Lung (tissue), 17 donors: ENCODE measurements at places on chromosomes 2 and 18. TPM values are rescaled to one million over a fixed set of nuclear protein-coding genes. Genes with fewer than 3 reads are reported as not detected.
A peak's percentile ranks its signal among the peaks of the same experiment; 100 is the strongest.

DNA sequence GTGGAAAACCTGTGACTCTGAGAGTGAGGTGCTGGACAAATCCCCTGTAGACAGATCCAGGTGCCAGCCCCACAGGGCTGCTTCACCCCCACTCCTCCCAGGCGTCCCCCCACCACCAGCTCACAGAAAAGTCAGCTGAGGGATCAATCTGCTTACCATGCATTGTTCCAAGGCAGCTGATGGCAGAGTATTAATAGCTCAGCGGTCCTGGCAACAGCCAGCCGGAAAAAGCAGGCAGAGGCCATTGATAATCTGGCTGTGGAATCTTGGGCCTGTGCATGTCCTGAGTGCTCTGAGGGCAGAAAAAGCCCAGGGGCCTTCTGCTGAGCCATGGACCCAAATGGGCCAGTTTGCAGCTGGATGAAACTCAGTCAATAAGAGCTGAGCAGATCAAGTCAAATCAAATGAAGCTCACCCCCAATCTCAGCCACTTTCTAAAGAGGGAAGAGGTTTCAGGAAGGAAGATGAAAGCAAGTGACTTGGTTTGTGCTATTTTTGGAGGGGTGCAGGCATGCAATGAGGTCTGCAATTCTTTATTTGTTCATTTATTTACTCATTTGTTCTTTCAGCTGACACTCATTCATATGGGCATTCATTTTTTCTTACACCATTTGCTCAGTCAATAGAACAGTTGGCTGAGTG, 63.4 kb downstream of the GYPC start:
- DNase-seq = no peak
- H3K27ac ChIP-seq = no peak overlapping the region
- no peaks in the 10 kb centered on the region for H3K36me3 ChIP-seq
- H3K27me3 ChIP-seq = no peaks in the 10 kb centered on the region

- no peak overlapping the region for H3K4me3 ChIP-seq
- peak overlapping the region; percentile 0 for H3K27ac ChIP-seq
- no peaks in the 10 kb centered on the region for H3K36me3 ChIP-seq
- peak; percentile 12 for DNase-seq
- H3K27me3 ChIP-seq = no peaks in the 10 kb centered on the region
- peaks cover 27% of the 10 kb centered on the region for H3K4me1 ChIP-seq
Observed at GRCh38 chr2:238290715-238291549, 2.5 kb upstream of the PER2 start.

DNA sequence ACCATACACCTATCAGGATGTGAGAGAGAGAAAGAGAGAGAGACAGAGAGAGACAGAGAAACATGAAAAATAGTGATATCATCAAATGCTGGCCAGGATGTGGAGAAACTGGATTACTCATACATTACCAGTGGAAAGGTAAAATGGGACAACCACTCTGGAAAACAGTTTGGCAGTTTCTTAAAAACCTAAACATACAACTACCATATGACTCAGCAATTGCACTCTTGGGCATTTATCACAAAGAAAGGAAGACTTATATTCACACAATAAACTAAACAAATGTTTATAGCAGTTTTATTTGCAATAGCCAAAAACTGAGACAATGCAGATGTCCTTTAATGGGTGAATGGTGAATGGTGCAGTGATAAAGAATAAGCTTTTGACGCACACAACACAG, 29.1 kb downstream of the SLC4A3 start:
- DNase-seq = no peak
- H3K4me1 ChIP-seq = no peaks in the 10 kb centered on the region
- H3K27me3 ChIP-seq = peaks cover under 1% of the 10 kb centered on the region
- H3K4me3 ChIP-seq = no peak overlapping the region

GRCh38 chr18:49400398-49401072, 59.9 kb downstream of the DYM start:
- peak; percentile 39 for DNase-seq
- H3K4me1 ChIP-seq = peaks cover 4% of the 10 kb centered on the region
- H3K27ac ChIP-seq = no peak overlapping the region
- H3K36me3 ChIP-seq = no peaks in the 10 kb centered on the region

DNA sequence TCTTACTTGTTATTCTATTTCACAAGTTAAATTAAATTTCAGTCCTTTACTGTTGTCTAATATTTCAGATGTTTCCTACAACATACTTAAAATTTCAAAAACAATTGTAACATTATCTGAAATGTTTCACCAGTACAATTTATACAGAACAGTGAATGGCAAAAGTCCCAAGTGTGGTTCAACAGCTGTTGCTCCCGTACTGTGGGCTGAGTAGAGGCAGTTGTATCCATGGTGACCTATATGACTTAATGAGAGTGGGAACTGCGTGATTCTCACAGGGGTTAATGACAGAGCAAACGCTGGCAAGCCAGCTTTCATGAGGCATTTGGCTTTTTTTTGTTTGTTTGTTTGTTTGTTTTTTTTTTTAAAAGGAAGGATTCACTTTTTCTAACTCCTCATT, 5.3 kb upstream of the PLCL1 start:
- no peak overlapping the region for H3K27ac ChIP-seq
- peaks cover 4% of the 10 kb centered on the region for H3K4me1 ChIP-seq
- H3K27me3 ChIP-seq = no peaks in the 10 kb centered on the region
- peak; percentile 50 for DNase-seq
- H3K36me3 ChIP-seq = no peaks in the 10 kb centered on the region

DNA sequence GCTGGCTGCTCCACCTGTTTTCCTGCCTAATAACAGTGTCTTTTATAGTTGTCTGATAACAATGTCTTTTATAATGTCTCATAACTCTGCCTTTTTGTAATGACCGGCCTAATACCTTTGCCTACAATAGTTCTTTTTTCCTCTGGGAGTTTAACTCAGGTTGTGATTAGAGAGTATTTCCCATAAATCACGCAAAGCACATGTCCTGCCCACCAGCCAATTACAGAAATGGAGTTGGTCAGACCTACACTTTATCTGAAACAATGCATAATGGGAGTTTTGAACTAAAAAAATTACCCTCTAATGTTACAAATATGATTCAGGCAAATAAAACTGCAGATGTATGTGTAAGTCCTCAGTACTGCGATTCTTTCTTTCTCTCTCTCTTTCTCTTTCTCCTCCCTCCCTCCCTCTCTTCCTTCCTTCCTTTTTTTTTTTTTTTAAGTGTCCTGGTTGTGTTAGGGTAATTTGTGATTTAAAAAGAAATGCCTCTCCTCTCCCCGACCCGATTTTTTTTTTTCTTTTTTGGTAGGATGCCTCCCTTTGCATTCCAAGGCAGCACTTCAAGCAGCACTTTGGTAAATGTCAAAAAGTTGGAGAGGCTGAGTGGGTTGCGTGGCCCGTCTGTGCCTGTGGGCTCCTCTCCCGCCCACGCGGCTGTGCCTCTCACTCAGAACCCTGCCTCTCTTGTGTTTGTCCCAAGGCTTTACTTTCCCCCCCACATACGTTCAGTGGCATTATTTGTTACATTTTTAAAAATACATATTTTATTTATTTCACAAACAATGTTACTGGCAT, 147.3 kb downstream of the AGAP1 start:
- no peaks in the 10 kb centered on the region for H3K36me3 ChIP-seq
- peaks cover 10% of the 10 kb centered on the region for H3K4me1 ChIP-seq
- DNase-seq = no peak

- peaks cover 51% of the 10 kb centered on the region for H3K4me1 ChIP-seq
- DNase-seq = no peak
Observed at GRCh38 chr2:7014174-7014640, 97.0 kb downstream of the RNF144A start.

DPYSL5 gene
- not detected for polyA plus RNA-seq

PDE1A gene
- 1.7 TPM for polyA plus RNA-seq

DNA sequence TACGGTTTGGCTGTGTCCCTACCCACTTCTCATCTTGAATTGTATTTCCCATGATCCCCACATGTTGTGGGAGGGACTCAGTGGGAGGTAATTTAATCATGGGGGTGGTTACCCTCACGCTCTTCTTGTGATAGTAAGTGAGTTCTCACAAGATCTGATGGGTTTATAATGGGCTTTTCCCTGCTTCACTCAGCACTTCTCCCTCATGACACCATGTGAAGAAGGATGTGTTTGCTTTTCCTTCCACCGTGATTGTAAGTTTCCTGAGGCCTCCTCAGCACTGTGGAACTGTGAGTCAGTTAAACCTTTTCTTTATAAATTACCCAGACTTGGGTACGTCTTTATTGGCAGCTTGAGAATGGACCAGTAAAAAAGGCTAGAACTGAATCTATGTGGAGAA, 750.0 kb upstream of the ID2 start:
- DNase-seq = no peak
- no peak overlapping the region for H3K4me3 ChIP-seq

TRIM54 gene
- polyA plus RNA-seq = 0.10 TPM

GRCh38 chr2:165239230-165239629, at the start of gene SCN2A:
SCN2A (plus strand) TSS chr2:165239414; CDS start chr2:165295824, 56,410 bp downstream.
- H3K4me3 ChIP-seq = no peak within 1 kb of the TSS
- no peak within 1 kb of the TSS for H3K27ac ChIP-seq
- H3K36me3 ChIP-seq = no peaks in the 10 kb centered on the region
- DNase-seq = peak; percentile 22
- no peaks in the 10 kb centered on the region for H3K4me1 ChIP-seq
- no peaks in the 10 kb centered on the region for H3K27me3 ChIP-seq

DNA sequence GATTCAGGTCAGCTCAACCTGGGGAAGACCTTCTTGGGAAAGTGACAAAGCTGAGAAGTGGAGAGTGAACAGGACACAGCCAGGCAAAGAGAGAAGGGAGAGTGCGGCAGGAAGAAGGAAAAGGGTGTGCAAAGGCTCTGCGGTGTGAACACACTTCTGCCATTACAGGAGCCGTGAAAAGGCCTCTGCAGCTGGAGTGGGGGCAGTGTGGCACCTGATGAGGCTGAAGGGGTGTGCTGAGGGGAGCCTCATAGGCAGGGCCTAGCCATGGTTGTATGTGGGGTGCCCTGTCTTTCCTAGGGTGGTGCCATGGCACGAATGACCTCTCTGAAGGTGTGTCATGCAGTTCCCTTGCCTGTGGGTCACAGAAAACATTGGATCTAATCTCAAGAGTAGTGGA, 347.6 kb downstream of the CYRIA start:
- no peak for DNase-seq
- no peak overlapping the region for H3K4me3 ChIP-seq
- H3K36me3 ChIP-seq = no peaks in the 10 kb centered on the region
- no peaks in the 10 kb centered on the region for H3K27me3 ChIP-seq
- peaks cover 13% of the 10 kb centered on the region for H3K4me1 ChIP-seq

DNA sequence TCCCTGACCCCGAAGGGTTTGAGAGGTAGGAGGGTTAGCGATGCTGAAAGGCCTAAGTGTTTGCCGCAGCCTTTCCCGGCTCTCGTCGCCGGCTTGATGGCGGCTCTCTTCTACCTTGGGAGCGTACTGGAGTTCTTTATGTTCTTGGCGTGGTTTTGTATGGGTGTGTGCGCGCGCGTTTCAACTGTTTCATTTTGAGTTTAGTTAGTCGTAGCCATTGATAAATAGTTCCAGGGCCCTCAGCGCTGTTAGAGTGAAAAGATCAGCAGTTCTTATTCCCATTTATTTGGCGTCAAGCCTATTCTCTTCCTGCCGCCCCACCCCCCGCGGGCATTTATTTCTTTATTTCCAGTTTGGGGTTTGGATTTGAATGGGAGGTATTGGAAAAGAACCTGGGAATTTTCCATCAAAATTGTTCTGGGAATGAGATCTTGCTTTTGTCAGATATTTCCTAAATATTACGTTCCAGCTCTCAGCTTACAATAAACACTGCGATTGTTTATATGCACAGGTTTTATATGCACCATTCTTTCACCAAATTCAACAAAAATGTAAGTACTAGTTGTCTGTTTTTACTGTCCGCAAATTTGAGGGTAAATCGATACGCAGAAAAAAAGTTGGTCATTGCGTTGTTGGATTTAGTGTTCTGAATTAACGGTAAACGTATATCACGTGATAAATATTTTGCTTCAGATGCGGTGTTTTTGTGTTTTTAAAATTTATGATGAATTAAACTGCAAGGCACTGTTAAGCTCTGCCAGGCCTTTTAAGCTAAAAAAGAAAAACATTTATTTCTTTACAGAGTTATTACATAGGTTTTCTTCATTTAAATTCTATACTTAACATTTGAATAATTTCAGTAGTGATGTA, 954 bp downstream of the CCNT2 start:
- H3K4me1 ChIP-seq = no peaks in the 10 kb centered on the region
- no peaks in the 10 kb centered on the region for H3K36me3 ChIP-seq
- DNase-seq = no peak
- peak overlapping the region; percentile 94 for H3K27ac ChIP-seq
- H3K4me3 ChIP-seq = peak overlapping the region; percentile 93

SPDYA gene
- 0.10 TPM for polyA plus RNA-seq

GRCh38 chr2:201891676-201892075, 85.3 kb downstream of the CDK15 start:
- no peak overlapping the region for H3K27ac ChIP-seq
- no peaks in the 10 kb centered on the region for H3K27me3 ChIP-seq
- H3K4me1 ChIP-seq = peaks cover 2% of the 10 kb centered on the region
- DNase-seq = no peak

GRCh38 chr2:240372101-240372500, 63.4 kb upstream of the GPC1 start:
- H3K4me1 ChIP-seq = no peaks in the 10 kb centered on the region
- H3K36me3 ChIP-seq = no peaks in the 10 kb centered on the region
- H3K4me3 ChIP-seq = no peak overlapping the region
- no peak for DNase-seq

SLC11A1 gene
- 206 TPM for polyA plus RNA-seq

BCL11A gene
- 1.5 TPM for polyA plus RNA-seq

DNA sequence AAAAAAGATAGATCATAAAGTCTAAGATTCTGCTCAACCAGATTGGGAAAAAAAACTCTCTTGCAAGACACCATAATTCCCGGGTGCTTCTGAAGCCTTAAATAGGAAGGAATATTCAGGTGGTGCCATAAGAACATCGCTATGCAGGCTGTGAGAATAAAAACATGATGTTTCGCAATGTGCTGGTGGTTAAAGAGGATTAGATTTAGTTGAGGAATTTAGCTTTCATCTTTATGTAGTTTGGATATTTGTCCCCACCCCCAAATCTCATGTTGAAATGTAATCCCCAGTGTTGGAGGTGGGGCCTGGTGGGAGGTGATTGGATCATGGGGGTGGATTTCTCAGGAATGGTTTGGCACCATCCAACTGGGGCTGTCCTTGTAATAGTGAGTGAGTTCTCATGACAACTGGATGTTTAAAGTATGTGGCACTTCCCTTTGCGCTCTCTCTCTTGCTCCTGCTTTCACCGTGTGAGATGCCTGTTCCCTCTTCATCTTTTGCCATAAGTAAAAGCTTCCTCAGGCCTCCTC, 132.2 kb downstream of the AKAIN1 start:
- H3K27ac ChIP-seq = no peak overlapping the region
- H3K27me3 ChIP-seq = no peaks in the 10 kb centered on the region
- H3K4me3 ChIP-seq = no peak overlapping the region
- H3K36me3 ChIP-seq = no peaks in the 10 kb centered on the region

ADNP2 gene
- polyA plus RNA-seq = 4.9 TPM

GREB1L gene
- polyA plus RNA-seq = 0.08 TPM

AQP12A gene
- not detected for polyA plus RNA-seq

GRCh38 chr18:2348003-2348402, 223.3 kb downstream of the METTL4 start:
- H3K4me1 ChIP-seq = no peaks in the 10 kb centered on the region
- no peak for DNase-seq
- H3K36me3 ChIP-seq = no peaks in the 10 kb centered on the region
- H3K27me3 ChIP-seq = no peaks in the 10 kb centered on the region
- no peak overlapping the region for H3K4me3 ChIP-seq

AGAP1 gene
- 9.1 TPM for polyA plus RNA-seq

ABCG8 gene
- not detected for polyA plus RNA-seq

- H3K36me3 ChIP-seq = no peaks in the 10 kb centered on the region
- DNase-seq = peak; percentile 88
- no peaks in the 10 kb centered on the region for H3K27me3 ChIP-seq
- H3K4me3 ChIP-seq = no peak overlapping the region
- H3K27ac ChIP-seq = no peak overlapping the region
Observed at GRCh38 chr2:204453730-204454167, 91.5 kb upstream of the PARD3B start.

NDUFV2 gene
- 355 TPM for polyA plus RNA-seq
